ENCODE measurements at places on chromosomes 2 and 18. TPM values are rescaled to one million over a fixed set of nuclear protein-coding genes. Genes with fewer than 3 reads are reported as not detected.

DNA sequence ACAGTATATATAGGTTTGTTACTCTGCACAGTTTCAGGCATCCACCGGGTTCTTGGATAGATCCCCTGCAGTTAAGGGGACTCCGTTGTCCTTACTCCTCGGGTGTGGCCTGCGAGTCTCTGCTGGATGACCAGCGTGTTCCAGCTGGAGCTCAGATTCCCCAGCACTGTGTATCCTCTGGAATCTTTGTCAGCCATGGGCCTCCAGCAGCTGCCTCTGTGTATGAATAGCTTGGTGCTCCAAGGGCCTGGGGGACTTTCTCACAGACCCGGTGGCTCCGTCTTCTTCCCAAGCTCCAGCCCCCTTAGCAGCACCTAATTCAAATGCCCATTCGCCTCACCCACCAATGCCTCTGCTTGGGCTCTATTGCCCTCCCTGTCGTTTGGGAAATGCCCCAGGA is 6.3 kb downstream of the ANO7 start:
- DNase-seq, result no peak

GRCh38 chr2:138018866-138019688 is 54.8 kb downstream of the HNMT start:
- DNase-seq, result no peak

DNA sequence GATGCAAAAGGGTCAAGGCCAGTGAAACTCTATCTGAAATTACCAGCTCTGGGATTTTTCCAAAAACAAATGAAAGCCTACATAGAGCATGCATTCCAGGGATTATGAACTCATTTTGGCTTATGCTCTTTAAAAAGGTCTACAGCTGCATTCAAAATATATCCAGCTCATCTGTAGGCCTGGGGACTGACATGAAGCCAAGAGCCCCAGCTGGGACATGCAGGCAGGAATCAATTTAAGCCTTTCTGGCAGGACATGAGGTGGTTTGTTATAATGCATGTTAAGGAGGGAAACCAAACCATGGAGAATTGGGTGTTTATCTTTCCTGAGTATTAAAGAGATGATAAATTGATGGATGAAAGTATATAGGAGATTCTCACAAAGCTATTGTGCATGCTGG is 164.5 kb downstream of the RBM43 start:
- no peak for DNase-seq

DNA sequence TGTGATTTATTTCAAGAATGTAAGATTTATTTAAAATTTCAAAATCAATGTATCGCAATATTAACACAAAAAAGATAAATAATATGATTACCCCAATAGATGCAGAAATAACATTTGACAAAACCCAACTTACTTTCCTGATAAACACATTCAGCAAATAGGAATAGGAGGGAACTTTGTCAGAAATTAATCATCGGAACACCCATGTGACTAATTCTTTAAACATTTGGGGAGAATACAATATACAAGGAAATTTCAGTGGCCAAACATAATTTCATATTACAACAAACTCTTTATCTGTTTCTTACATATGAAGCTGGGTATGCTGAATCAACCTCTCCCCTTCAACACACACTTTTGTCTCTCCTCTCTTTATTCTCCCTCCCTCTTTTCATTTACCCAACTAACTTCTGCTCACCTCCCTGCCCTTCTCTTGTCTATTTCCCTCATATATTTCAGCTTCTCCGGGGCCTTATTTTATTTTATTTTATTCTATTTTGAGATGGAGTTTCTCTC is 309.6 kb upstream of the CNTNAP5 start:
- no peak for DNase-seq

DNA sequence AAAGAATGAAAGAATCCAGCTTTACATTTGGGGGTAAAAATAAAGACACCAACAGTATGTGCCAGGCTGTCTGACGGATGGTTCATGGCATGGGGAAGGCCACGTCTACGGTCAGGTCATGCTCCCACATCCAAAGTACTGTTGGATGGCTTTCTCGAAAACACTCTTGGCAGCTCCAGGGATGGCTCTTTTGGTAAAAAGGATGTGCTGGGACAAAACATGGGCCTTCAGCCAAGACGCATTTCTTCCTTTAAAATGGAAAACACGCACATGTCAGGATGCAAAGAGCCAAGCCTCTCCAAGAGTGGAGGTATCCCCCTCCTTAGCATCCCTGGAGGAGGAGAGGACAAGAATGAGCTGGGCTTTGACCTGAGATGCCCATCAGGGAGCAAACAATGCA is 376.5 kb upstream of the KLHL29 start:
- no peak for DNase-seq

DNA sequence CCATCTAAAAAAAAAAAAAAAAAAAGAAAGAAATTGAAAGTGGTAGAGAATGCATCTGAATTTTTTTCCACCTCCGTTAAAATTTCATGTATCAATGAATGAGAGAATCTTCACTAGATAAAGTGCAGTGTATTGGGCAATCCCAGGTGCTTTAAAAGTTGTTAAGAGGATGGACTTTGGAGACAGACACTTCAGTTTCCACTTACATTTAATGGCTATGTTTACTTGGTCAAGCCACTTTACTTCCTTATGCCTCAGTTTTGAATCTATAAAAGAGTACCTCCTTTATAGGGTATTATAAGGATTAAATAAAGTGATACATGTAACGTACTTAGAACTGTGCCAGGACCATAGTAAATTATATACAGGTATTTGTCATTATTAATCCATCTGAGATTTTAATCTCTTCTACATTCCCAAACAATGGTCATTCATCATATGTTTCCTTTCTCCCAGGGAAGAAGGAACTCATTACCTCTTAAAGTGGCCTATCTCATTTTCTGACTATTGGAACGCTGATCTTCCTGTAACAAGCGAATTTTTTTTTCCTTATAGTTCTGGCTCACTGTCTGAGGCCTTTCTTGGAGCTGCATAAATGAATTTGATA is 29.1 kb upstream of the TANK start:
- no peak for DNase-seq

GRCh38 chr2:28563869-28564268 is 68.0 kb downstream of the PLB1 start:
- no peak for DNase-seq

DNA sequence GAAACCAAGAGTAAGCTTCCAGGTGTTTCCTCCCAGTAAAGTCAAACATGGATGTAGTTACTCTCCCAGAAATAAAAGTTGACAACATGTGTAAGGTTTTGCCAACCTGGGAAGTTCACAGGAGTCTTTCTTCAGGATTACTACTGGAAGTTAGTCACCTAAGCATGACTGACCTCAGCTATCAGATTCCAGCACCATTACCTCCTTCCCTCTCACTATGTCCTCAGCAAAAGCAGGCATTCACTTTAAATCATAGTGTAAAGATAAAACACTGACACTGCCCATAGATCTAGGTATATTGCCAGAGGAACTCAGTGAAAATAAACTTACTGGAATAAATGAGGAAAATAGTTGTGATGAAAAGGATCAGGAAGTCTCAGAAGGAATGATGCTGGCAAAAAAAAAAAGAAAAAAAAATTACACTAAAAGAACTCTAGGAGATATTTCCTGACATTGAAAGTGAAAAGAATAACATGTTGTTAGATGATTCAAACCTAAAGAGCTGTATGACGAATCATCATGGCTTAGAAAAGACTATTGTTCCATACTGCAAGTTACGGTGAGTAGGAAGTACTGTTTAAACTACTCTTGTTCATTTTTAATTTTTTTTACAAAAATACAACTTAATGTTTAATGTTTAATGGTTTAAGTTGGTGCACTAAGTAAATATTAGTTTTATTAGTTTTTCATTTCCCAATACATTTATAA is 484.5 kb upstream of the ZNF804A start:
- no peak for DNase-seq

DNA sequence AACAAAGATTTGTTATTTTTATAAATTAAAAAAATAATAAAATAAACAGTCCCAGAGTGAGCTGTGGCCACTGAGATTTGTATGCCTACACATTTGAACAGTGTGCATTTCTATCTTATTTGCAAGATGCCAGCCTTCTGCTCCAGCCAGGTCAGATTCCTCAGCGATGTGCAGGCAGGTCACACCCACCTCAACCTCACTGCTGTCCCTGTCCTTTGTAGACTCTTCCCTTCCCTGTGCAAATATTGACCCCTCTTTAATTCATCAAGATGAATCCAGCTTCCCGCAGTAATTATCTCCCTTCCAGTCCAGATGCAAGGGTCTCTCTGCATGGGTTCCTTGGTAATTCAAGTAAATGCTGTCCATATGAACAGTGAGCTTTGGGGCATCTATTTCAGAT is 256.2 kb downstream of the PIEZO2 start:
- DNase-seq, result no peak

DNA sequence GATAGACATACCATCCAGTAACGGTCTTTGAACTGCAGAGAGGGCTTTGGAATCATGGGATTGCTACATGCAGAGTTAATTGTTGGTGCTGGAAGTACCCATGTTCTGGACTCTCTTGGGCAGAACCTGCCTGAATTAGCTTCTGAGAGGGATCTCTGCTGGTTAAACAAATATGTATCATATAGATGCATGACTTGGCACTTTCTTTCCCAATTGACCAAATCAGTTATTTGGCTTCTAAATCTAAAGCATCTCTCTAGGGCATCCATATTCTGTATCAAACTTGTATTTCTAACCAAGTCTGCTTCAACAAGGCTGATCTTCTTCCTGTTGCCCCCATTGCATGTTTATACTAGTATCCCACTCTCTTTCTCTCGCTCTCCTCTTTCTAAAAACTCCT is 336.7 kb upstream of the CELF4 start:
- no peak for DNase-seq

GRCh38 chr2:73366060-73366459 is 19.6 kb upstream of the ALMS1 start:
- DNase-seq, result no peak

DNA sequence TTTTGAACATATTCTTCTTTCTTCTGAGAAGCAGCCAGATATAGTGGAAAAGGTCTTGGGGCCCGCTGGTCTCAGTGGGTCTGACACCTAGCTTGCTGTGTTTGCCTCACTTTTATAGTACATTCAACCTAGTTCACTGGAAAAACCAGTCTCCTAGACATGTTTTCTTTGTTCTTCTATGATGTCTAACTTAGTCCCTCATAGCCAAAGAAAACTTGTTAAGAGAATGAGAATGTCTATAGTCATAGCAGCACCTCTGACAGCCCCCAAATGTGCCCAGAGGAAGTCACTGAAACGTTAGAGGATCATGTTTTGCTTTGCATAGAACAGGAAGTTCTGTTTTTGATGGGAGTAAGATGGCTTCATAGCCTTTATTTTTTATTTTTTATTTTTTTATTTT is 40.3 kb downstream of the TNFRSF11A start:
- DNase-seq, result no peak

GRCh38 chr2:23659328-23659727 is 267.6 kb downstream of the ATAD2B start:
- no peak for DNase-seq

DNA sequence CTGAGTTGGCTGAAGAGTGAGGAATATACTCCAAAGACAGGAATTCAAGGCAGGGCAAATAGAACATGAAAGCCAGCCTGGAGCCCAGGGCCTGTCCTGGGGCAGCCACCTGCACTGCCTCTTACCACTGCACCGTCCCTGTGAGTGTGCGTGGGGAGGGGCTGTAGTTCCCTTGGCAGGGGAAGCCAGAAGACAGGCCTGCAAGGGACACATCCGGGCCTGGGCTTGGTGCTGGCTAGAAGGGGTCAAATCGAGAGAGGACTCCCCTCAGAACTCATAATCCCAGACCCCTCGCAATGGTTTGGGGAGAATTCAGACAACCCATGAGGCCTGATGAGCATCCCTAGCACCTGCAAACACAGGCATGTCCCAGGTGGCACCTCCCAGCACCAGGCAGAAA is 87.0 kb downstream of the HDAC4 start:
- no peak for DNase-seq

GRCh38 chr2:63772061-63772460 is 69.6 kb upstream of the UGP2 start:
- DNase-seq, result peak; percentile 36

DNA sequence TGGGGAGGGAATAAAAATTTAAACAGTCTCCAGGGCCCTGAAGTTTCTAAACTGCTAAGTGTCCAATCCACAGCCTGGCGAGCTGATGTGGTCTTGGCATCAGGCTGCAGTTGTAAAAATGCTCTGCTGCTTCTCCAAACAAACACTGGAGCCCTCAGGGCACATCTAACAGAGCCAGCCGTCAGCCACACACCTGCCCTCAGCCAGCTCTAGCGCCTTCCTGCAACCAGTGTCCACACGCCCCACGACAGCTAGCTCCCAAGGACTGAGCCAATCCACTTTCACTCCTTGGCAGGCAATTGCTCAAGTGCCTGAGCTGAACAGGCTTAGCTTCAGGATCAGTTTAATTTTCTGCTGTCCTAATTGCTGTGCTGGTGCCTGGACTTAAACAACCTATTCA is 446.4 kb upstream of the RAB12 start:
- DNase-seq, result peak; percentile 13

DNA sequence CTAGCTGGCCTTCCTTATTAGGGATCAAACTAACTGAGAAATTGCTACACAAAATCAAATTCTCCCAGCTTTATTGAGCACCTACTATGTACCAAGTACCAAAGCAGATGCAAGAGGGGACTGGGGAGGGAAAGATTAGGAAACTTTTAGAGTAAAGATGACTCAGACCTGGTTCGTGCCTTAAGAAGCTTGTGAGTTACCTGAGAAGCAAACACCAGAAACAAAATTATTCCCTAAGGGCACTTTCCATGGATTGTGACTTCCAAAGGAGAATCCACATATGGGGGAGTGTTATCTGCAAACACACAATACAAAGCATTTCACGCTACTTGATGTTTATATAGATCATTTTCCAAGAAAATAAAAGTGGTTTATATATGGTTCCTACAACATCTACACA is 326.9 kb upstream of the HNRNPA3 start:
- DNase-seq, result no peak

- DNase-seq, result peak; percentile 13
Observed at GRCh38 chr18:9808295-9809241, 77.2 kb upstream of the TXNDC2 start.

GRCh38 chr2:173205375-173205774 is 129.7 kb downstream of the MAP3K20 start:
- no peak for DNase-seq

The MOB4 gene
- total RNA-seq, result 80.6 TPM

The CFC1 gene
- not detected for total RNA-seq

The ANKRD30BL gene
- not detected for total RNA-seq

The PMAIP1 gene
- 50.3 TPM for total RNA-seq

The GNLY gene
- not detected for total RNA-seq

The NT5C1B gene
- not detected for total RNA-seq

The REEP1 gene
- total RNA-seq, result not detected

The PTPRM gene
- 51.8 TPM for total RNA-seq

The STEAP3 gene
- total RNA-seq, result 27.3 TPM

The CCDC85A gene
- not detected for total RNA-seq

The NAB1 gene
- total RNA-seq, result 51.7 TPM

The ADCYAP1 gene
- 0.10 TPM for total RNA-seq

The ADAM17 gene
- total RNA-seq, result 35.9 TPM

The C1QL2 gene
- not detected for total RNA-seq

The IMP4 gene
- 118 TPM for total RNA-seq

The ALPG gene
- total RNA-seq, result not detected

The REG1B gene
- total RNA-seq, result not detected

The NEU2 gene
- not detected for total RNA-seq

The LHCGR gene
- total RNA-seq, result not detected

The TGFA gene
- total RNA-seq, result 4.3 TPM

The RETSAT gene
- total RNA-seq, result 47.3 TPM

The SCN2A gene
- 0.29 TPM for total RNA-seq

The CENPA gene
- 67.8 TPM for total RNA-seq
